ENCODE measurements at places on chromosomes 2 and 18. TPM values are rescaled to one million over a fixed set of nuclear protein-coding genes. Genes with fewer than 3 reads are reported as not detected.
A peak's percentile ranks its signal among the peaks of the same experiment; 100 is the strongest.

Gene IFIH1
- 3.0 TPM for total RNA-seq

DNA sequence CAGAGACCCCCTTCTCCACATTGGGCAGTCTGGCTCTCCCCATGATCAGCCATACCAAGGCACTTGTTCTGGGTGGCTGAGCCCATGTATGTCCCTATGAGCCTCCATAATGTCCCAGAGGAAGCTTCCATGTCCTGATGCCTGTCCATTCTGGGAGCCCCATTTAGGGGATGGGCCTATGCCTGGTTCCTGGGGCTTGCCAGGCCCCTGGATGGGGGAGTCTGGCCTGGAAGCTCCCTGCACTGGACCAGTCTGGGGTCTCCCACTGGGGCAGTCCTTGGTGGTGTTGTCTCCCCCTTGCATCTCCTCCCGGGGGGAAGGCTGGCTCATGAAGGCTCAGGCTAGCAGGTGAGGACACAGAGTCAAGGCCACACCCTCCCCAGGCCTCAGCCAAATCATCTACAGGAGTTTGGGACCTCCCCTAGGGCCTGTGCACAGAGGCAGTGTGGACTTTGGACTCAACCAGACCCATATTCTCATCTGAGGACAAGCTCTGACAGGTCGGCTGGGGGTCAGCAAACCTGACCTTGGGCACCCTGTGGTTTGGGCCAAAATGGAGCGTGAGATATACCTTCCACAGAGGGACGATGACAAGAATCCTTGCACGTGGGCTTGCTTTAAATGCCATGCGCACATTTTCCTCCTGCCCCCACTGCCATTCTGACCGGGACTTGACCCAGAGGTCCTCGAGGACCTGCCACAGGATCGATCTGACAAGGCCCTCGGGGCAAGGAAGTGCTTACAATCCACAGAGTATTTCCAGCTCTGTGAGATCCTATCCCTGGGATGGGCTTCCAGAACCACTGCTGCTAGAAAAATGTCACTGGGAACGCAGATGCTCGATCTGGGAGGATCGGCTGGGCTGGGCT, 38.8 kb downstream of the INHBB start:
- DNase-seq: no peak

GRCh38 chr2:114083717-114084387, 194.0 kb downstream of the ACTR3 start:
- DNase-seq: no peak

Gene MC4R
- not detected for total RNA-seq

Gene AQP12B
- total RNA-seq: not detected

Gene GRB14
- 1.4 TPM for total RNA-seq

DNA sequence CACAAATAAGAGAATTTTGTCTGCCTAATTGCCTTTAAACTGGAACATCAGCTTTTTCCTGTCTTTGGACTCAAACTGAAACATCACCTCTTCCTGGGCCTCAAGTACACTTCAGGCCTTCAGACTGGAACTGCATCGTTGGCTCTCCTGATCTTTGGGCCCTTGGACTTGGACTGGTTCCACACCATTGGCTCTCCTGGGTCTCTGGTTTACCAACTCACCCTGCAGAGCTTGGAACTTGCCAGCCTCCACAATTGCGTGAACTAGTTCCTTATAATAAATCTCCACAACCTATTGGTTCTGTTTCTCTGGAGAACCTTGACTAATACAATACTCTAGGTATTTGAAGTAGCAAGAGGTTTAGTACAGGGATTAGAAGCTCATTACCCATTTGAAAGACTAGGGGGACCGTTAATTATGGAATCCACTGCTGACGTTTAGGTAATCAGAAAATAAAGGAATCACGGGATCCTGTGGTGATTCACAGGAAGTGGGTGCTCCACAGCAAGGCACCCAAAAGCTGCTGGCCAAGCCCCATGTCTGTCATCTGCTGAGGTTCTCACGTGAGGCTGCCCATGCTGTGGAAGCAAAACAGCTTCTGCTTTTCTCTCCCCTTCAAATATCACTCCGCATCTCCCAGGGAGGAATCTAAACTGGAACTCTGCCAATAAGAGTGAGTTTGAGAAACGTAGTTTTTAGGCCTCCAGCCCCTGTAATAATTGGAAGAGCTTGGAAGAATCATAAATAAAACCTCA, 20.0 kb upstream of the SGPP2 start:
- peak; percentile 35 for DNase-seq

DNA sequence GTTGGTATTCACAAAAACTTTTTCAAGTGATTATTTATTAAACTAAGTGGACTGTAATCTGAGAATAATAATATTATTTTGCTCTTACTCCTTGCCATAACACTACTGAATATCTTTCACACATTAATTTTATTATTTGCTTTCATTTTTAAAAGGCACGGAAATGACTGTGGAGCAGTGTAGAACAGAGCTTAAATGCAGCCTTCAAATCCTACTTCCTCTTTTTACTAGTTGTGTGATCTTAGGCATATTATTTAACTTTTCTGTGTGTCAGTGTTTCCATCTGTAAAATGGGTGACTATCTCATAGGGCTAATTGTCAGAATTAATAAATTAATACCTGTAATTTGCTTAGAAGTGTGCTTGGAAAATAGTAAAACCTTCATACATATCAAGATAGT, 55.5 kb upstream of the SLC8A1 start:
- DNase-seq: no peak

GRCh38 chr2:168528469-168528868, 72.4 kb downstream of the CERS6 start:
- DNase-seq: no peak

Gene ONECUT2
- total RNA-seq: not detected

GRCh38 chr18:22170421-22171257, 1.2 kb downstream of the GATA6 start:
- peak; percentile 78 for DNase-seq

DNA sequence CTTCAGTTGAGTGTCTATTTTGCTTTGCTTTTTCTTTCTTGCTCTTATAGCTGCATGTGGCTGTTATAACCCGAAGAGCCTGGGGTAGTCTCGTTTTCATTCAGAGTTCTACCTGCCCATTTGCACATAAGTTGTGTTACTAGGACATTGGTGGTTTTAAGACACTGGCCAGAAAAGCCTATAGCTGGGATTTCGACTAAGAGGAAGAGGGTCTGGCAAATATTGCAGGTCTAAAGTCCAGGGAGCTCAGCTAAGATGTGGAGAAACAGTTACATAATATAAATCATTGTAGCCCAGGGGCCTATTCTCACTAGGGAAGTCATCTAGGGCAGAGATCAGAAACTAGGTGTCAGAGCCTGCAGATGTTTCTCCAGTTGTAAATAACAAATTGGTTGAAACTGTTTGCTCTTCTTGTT, 120.8 kb downstream of the BABAM2 start:
- DNase-seq: no peak

GRCh38 chr2:159902722-159903121, 104.7 kb upstream of the CD302 start:
- no peak for DNase-seq

DNA sequence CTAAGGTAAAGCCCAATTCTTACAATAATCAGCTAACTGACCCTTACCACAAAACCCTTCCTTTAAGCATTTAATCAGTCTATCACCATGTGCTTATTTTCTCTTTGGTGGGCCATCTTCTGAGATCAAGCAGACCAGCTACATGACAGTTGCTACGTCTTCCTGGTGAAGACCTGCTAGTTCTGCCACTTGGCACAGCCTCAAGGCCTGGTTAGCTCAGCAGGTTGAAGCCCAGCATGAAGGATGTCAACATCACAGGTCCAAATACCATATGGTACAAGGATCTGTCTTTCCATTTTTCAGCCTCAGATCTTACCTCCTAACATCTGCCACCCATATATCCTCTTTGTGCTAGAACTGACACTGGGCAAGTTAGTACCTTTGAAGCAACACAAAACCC, 636.9 kb downstream of the LRP1B start:
- DNase-seq: no peak

Gene C2orf72
- total RNA-seq: not detected

GRCh38 chr2:238551091-238551490, 124.4 kb downstream of the ASB1 start:
- DNase-seq: no peak

GRCh38 chr18:22559414-22560274, 141.9 kb upstream of the CTAGE1 start:
- peak; percentile 72 for DNase-seq

Gene KCNJ13
- total RNA-seq: not detected

DNA sequence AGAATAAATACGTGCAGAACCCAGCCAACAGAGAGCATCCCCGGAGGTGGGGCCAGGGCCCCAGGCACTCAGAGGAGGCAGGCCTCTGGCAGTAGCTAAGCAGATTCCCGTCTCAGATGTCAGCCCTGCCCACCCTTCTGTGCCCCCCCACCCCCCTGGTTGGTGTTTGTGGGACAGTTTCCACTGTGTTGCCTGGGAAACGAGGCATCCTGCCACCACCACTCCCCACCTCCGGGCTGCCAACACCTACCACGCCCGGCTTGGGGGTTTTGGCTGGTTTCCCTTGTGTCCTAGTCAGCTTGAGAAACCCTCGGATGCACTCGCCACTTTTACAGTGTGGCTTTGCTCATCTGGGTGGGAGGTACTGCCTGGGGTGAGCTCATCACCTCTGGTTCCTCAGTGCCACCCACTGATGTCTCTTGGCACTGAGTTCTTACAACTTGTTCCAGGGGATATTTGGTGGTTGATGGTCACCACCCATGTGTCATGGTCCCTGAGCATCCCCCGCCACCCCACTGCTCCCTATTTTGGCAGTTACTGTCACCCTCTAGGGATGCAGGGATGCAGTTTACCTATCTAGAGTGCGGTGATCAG, 72.4 kb upstream of the YWHAQ start:
- DNase-seq: peak; percentile 98

DNA sequence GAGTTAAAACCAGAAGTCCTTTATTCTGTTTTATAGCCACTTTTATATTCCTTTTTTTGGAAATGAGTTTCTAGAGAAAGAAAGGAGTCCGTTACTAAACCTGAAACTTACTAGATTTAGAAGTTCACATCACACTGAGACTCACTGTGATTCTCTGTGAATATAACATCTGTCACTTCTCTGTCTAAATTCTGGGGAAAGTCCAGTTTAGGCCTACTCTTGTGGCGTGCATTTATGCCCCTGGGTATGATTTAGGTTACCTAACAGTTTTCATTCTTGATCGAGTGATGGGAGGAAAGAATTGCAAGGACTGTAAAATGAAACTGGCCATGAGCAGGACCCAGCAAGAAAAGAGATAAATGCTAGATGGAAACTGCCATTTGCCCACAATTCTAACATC, 449.6 kb downstream of the SPAG16 start:
- no peak for DNase-seq

Gene RIT2
- not detected for total RNA-seq

DNA sequence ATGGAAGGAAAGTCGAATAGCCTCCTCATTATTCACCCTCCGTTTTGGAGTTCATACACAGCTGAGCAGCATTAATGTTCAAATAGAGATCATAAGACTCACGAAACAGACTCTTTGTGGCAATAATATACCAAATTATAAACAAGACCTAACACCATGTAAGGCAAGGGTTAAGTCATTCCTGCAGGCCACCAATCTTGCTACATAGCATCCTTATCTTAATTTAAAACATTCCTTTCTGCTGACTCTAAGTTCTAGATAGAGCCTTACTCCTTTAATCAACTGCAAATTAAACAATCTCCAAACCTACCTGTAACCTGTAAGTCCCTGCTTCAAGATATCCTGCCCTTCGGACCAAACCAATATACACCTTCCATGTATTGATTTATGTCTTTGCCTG, 178.0 kb downstream of the PDE11A start:
- no peak for DNase-seq

- no peak for DNase-seq
These were observed 140.9 kb upstream of the TANK start for GRCh38 chr2:161019311-161019710.

Gene GKN2
- not detected for total RNA-seq

Measured in MG63 (cell line).